Natural killer cell (primary cell): ENCODE measurements at places on chromosomes 5 and 9.
A peak's percentile ranks its signal among the peaks of the same experiment; 100 is the strongest.

DNA sequence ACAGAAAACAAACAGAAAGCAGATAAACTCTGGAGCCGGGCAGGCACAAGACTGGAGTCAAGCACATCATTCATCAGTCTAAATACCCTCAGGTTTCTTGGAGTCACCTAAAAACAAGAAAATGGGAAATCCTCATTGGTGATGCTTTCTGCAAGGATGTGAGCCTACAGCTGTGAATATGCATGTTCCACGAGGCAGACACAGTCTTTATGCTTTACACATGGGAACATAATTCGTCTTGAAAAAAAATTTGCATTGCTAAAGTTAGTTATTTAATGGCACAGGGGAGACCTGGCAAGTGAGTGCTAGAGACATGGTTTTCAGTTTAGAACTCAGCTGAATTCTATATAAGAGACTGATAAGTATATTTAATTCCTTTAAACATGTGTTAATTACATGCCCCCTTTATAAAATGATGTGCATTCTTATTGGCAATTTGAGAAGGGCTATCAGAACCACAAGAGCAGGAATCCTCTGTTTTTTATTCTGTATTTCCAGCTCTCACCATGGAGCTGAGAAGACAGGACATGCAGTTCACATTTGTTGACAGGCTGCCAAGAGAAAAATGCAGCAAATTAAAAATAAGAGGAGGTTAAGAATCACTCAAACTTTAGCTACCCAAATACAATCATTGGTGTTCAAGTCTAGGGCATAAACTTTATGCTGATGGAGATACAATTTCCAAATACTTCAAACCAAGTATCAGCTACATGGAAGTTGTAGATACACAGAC, 438.0 kb upstream of the MPDZ start:
- DNase-seq = no peak

- no peak for DNase-seq
Measured at GRCh38 chr5:109671136-109671535, 18.6 kb upstream of the MAN2A1 start.

- no peak for DNase-seq
Measured at GRCh38 chr9:133560311-133560710, 25.8 kb downstream of the ADAMTSL2 start.

GRCh38 chr5:79229357-79230174, 6.4 kb upstream of the JMY start:
- DNase-seq = peak; percentile 70

DNA sequence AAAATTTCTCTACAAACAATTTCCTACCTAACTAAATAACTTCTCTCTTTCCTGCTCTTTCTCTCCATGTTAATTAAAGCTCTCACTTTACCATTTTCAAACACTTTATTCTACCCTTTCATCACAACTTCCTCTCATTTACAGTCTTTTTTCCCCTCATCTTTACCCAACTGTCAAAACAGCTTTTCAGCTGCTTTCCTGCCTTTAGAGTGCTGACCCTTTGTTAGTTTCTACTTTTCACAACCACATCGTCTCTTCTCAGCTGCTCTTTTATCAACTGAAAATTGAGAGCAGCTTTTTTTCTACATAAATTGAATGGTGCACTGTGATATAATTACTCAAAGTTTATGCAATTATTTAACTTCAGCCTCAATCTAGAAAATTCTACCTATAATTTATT, 3.1 kb upstream of the HOMER1 start:
- DNase-seq = no peak

DNA sequence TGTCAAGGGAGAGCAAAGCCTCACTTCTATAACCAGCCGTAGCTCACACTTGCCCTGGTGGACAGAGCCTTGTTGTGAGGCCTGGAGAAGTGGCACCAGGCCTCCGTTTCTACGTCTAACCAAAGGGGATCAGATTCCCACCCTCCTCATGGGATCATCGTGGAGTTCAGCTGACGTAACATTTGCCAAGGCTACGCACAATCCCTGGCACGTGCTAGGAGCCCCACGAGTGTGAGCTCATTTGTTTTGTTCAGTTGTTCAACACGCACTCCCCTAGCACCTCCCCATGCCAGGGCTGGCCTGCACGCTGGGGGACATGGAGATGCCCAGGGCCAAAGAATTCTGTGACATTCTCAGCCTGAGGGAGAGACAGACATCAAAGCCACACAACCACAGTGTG, 23.1 kb downstream of the ADGRD2 start:
- no peak for DNase-seq

GRCh38 chr9:19151425-19152159, 24.3 kb upstream of the PLIN2 start:
- DNase-seq = no peak

DNA sequence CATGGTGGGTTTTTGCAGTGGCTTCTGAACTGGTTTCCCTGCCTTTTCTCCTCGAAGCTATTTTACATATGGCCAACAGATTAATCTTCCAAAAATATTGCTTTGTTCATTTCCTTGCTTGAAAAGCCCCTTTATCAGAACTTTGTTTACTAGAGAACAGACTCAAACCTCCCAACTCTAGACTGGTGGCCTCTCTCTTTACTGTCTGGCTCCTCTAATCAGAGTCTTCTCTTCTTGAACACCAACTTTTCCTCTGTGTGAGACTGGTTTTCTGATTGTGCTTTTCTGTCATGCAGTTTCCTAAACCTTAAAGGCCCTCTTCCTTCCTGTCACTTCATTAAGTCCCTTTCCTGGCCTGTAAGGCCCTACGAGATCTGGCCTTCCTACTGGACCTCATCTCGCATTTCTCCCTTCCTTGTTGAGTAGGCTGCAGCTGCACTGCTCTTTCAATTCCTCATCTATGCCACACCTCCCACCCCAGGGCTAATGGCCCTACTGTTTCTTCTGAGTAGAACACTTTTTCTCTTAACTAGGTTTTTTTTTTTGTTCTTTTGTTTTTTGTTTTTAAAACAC, 5.7 kb downstream of the C9orf43 start:
- no peak for DNase-seq

- no peak for DNase-seq
Measured at GRCh38 chr5:31972558-31972957, 201.6 kb downstream of the GOLPH3 start.
